Activated naive CD8-positive, alpha-beta T cell treated with anti-CD3 and anti-CD28 coated beads for 36 hours (primary cell): ENCODE measurements at places on chromosomes 4 and X.

DNA sequence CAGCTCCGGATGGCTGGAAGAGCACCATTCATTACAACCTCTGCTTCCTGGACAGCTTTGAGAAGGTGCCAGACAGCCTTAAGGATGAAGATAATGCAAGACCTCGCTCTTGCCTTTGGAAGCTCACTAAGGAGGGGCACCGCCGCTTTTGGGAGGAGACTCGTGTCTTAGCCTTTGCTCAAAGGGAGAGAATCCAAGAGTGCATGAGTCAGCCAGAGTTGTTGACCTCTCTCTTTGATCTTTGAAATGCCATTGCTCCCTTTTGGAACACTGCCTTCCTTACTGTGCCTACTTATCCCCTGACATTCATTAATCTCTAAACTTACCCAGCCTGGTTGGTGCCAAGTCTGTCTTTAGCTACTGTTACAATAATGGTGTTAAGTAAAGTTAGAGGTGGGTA lies 1.2 kb downstream of the FOXR2 start:
- DNase-seq, result no peak

- DNase-seq, result no peak
Observed at GRCh38 chr4:41832961-41833360, 84.4 kb upstream of the PHOX2B start.

- no peak for DNase-seq
Observed at GRCh38 chrX:23896981-23897380, 10.8 kb downstream of the APOO start.

GRCh38 chrX:134572816-134573682 lies 85.2 kb downstream of the PLAC1 start:
- no peak for DNase-seq

DNA sequence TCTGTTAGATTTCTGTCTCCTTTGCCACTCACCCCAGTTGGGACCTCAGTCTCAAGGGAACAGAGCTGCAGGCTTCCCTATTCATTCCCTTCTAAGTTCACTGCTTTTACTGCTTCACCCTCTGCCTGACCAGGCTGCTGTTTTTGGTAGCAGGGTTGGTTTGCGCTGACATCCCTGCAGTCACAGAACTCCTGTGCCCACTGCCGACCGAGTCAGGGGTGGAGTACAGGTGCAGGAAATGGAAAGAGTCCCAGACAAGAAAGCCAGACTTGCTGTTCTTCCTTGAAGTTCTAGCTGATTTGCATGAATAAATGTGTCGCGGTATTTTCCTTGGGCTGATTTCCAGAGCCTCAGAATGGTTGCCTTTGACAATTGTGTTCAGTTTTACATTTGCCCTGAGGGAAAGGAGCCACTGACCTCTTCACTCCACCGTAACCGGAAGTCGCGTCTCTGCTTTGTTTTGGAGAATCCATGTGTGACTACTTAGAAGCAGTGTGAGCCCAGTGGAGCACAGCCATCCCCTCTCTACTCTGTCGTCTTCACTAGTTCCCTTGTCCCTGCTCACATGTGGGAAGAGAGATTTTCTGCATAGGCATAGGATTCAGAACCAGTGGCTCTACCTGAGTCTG lies 84.8 kb downstream of the TNIP2 start:
- no peak for DNase-seq

GRCh38 chr4:78585633-78586032 lies 34.1 kb downstream of the ANXA3 start:
- no peak for DNase-seq

DNA sequence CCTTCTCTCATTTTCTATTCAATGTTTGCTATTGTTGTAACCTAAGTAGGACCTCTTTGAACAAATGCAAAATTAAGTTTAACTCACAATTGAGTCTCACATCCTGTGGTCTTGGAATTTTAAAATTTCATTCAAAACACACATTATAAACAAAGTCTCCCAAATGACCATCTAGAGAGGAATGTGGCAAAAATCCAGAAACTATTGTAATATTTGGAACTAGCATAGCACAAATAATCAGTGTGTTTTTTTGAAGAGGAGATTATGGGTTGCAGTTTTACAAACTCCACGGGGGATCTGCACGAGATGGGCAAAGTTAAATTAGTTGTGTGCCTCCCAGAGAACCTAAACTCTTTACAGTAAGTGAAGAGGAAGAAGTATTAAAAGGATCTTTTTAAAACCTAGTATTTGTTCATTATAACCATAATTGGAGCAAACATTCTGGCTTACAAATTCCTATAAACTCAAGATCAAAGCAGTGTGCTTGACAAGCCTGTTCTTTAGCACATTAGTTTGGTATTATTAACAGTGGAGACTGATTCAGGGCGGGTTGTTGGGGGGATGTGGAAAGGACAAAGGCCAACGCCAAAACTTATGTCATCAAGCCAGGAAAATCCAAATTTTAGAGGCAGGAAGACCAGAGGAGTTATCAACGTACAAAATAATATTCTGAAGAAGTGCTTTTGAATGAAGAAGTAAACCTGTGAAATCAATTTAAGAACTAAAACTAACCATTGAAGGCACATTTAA lies 22.4 kb upstream of the RBPJ start:
- DNase-seq, result no peak

DNA sequence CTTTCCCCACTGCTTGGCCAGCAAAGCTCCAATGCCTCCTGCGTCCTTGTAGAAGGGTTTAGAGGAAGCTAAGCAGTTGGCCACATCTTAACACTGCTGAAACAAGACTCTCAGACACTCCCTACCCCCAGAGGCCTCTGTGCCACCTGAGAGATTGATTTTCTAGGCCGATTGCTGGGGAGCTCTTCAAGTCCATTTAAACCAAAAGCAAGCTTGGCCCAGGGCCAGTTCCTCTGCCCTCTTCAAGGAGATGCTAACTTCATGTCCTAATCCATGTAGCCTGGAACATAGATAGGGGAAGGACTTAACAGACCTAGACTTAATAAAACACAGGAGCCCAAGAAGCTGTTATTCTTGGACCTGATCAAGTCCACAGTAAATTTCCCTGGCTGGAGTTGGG lies 27.2 kb upstream of the FMR1NB start:
- DNase-seq, result no peak

GRCh38 chr4:15936495-15936894 lies 2.0 kb downstream of the FGFBP1 start:
- DNase-seq, result no peak

GRCh38 chrX:73817393-73818199 lies 254.6 kb downstream of the CHIC1 start:
- no peak for DNase-seq

GRCh38 chr4:60296386-60296785 lies 903.7 kb upstream of the ADGRL3 start:
- no peak for DNase-seq

DNA sequence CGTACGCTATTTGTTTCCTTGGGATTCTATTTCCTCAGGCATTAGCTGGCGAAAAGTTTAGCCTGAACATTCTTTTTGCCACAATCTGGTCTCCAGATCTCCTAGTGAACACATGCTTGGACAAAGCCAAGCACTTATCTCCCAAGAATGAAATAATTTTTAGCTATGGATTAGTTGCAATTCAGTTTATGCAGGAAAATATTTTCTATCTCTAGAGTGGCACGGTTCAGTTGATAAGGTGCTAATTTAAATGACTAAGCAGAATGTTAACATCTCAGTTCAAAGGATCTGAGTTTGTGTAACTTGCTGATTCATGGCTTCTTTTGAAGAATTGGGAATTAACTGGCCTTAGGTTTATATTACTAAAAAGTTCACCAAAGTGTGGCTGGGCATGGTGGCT lies 58.1 kb upstream of the JADE1 start:
- DNase-seq, result no peak

DNA sequence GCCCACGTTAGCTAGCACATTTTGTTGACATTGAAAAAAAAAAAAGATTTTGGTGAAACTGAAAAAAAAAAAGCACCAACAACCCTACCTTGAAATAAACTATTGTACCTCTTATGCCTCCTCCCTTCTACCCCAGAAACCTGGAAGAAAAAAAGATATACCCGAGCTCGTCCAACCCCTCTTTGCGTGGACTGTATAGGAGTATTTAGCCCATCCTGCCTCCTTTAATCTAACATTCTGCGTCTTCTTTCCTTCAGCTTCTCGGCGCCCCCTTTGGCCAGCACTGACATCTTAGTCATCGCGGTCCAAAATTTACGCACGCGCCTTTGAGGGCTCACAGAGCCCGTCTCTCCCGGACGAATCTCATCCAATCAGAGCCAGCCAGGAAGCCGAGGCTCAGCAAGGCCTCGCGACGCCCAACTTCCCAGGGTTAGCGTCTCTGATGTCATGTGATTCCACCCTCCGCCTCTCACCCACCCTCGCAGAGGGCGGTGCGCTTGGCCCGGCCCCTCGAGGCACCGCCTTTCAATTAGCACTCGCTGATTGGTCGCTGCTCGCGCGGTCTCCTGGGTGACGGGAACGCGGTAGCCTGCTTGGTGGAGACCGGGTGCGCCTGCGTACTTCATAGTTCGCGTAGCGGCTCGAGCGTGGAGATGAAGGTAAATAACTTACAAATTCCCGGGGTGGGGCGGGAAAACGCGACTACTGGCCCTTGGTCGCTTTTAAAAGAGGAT lies at the start of gene WDR19:
Gene WDR19, plus strand, starts transcription at position 625 of the 734 bp plus-strand sequence. Its CDS starts 29 bp downstream, at position 654.
- peak; percentile 99 for DNase-seq

DNA sequence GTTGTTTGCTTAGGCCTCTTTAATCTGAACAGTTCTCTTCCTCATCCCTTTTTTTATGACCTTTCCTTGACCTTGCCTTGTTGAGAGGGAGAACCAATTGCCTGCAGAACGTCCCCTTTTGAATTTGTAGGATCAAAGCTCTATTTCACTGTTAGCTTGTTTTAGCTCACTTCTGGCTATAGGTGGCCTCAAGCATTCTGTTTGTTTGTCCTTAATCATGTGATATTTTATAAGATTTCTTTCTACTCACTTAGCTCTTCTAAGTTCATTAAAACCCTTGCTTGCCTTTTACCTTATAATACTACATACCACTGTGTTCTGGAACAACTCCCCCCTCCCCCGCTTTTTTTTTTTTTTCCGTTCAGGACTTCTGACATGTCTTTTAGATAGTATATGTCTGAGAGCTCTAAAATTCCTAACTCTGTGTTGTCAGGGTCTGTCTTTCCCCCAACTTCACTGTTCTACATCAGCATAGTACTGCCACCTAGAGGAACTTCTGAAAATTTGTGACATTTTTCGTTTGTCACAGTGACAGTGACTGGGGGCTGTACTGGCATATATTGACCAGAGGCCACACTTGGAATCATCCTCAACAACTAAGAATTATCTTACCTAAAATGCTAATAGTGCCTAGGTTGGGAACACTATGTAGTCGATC lies 128.5 kb downstream of the LARP7 start:
- no peak for DNase-seq

- no peak for DNase-seq
Observed at GRCh38 chr4:65943076-65943475, 272.8 kb upstream of the EPHA5 start.

DNA sequence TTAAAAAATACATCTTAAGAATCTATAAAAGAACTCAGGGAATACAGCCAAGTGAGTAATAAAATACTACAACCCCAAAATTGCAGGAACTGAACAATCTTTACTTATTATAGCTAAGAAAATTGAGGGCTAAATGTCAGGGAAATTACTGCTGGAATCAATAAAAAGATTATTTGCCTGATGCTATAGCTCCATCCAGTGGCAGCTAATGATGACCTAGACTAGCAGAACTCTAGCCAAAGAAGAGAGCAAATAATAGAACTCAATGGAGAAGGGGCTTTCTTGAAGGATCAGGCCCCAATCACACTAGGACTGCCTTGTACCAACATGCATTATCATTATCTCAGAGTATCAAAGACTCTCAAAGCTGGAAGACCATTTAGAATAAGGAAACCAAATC lies 85.0 kb upstream of the FAM241A start:
- no peak for DNase-seq

DNA sequence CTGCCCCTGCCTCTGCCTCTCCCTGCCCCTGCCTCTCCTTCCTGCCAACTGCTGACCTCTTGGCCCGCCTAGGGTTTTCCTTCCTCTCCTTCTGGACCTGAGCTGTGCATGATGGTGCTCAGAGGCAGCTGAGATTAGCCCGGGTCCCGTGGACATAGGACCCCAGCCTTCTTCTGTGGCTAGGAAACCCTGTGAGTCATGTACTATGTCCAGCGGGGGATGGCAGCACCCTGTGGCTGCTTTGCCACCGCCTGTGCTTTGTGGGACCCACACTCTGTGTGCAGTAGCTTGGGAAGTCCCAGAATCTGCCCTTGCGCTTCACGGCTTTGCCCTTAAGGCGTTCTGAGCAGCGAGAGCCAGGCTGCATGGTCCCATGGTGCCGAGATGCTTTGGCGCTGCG lies 105.5 kb upstream of the PSAPL1 start:
- DNase-seq, result no peak

- DNase-seq, result no peak
Observed at GRCh38 chr4:132383571-132384199, 765.4 kb upstream of the PCDH10 start.

DNA sequence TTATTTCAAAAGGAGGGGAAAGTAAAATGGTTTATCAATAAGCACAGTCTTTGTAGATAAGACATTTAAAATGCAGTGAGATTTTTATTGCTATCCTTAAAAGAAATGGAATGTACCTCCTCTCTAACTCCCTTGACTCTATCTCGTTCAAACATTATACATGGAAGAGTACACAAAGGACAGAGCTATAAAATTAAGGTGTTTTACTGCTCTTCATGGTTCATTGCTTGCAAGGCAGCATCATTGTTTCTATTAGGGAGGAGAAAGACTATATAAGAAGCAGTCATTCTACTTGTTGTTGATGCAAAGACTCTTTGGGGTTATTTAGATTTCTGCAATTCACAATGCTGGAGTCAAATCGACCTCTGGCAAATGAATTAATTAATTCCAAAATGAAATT lies 380.2 kb upstream of the NDST3 start:
- no peak for DNase-seq

- no peak for DNase-seq
Observed at GRCh38 chr4:94577136-94577535, 125.4 kb downstream of the PDLIM5 start.

- no peak for DNase-seq
Observed at GRCh38 chr4:73599182-73599581, 21.1 kb downstream of the RASSF6 start.

- no peak for DNase-seq
Observed at GRCh38 chrX:67723580-67724351, 179.9 kb downstream of the AR start.

- no peak for DNase-seq
Observed at GRCh38 chrX:120015145-120016067, 62.1 kb downstream of the RHOXF2B start.

DNA sequence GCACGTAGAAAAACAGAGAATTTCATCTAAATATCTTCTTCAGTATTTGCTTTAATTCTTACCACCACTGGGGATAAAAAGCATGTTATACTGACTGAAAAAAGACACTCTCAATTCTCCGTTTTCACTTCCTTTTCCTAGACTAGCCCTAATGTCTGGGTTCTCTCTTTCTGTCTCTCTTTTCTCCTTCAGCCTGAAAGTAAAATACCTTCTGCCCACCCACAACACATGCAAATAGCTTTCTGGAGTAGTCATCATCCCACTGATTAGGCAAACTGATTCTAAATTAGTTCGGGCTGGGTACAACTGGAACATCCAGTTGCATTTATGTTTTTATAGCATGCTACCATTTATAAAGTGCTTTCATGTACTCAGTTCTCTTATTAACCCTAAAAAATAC lies 142.4 kb upstream of the ANKRD50 start:
- no peak for DNase-seq

GRCh38 chr4:73421708-73422457 lies 14.1 kb upstream of the AFP start:
- DNase-seq, result no peak
